ENCODE measurements at places on chromosomes 16 and 17. TPM values are rescaled to one million over a fixed set of nuclear protein-coding genes. Genes with fewer than 3 reads are reported as not detected.
A peak's percentile ranks its signal among the peaks of the same experiment; 100 is the strongest.

DNA sequence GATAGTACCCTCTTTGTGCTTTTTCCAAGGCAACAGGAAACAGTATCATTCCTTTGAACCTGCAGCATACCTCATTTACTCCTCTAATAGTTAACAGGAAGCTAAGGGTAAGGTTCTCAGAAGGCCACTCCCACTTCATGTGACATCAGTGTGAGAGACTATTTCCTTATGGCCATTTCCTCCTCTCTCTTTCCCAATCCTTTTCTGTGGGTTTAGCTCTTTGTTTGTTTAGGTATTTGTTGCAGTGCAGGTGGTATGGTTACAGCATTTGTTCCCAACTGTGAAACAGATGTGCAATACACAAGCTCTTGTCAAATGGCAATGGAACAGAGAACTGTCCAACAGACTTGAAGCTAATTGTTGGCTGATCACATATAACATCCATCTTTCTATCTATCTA is 14.7 kb downstream of the TMC5 start:
- DNase-seq: no peak

- no peak for DNase-seq
These were observed 113.7 kb upstream of the CDH11 start for GRCh38 chr16:65235339-65236177.

The UNKL gene
- total RNA-seq: 11.2 TPM

The RNF151 gene
- not detected for total RNA-seq

GRCh38 chr17:33952425-33952824 is 302.7 kb upstream of the CCL2 start:
- no peak for DNase-seq

The CTRB1 gene
- not detected for total RNA-seq

DNA sequence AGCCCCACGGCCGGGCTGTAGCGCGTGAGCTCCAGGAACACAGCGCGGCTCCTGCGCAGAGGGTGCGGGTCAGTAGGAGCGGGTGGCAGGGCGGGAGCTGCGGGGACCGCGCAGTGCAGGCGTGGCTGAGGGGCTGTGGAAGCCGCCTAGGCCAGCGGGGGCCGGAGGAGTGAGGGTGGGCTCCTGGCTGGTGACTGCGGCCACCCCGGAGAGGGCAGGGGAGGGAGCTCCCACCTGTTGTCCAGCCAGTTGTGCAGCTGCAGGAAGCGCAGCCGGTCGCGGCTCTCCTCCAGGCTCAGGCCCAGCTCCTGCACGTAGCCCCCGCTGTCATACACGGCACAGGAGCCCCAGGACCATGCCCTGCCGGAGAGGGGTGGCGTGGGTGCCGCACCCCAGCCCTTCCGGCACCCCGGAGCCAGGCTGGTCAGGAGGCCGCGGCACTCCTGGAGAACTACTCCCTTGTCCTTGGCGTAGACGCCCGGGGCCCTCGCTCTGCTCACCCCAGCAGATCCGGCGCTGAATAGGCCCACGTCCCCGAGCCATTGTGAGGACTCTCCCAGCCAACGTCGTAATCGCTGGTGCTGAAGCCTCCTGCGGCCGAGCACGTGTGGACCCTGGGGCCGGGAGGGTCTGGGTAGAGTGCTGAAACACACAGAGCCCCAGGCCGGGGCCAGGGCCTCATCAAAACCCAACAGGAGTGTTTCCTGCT is 43.9 kb downstream of the TSC2 start:
- DNase-seq: no peak

DNA sequence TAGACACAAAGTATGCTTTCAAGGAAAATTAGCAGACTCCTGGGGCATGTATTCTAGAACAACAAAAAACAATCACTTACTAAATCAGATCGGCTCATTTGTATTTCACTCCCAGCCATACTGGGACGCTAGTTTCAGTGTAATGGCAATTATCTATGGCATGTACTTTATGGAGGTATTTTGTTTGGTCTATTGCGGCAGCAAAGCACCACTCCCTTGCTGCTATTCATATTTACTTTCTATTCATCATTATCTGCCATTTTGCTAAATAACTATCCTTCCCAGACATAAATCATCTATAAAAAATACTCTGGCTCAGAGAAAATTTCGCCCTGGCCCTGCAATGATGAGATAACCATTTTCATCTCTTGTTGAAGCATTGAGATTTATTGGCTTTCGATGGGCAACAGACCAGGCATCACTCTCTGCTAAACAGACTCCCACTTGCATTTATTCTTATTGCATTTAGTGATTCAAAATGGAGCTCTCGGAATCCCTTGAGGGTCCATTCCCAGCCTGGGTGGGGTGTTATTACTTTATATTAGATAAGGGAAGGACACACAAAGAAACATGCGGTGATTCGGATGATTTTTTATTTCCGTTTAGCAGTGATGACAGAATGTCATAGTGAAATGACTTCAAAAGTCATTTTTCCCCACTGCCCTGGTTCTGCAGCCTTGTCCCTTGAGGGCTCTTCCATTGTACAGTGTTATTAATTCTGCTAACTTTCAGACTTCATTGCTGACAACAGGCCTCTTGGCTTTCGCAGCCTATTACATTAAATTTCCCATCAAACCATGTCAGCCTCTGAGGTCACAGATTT is 225.8 kb downstream of the IRX3 start:
- peak; percentile 46 for DNase-seq

DNA sequence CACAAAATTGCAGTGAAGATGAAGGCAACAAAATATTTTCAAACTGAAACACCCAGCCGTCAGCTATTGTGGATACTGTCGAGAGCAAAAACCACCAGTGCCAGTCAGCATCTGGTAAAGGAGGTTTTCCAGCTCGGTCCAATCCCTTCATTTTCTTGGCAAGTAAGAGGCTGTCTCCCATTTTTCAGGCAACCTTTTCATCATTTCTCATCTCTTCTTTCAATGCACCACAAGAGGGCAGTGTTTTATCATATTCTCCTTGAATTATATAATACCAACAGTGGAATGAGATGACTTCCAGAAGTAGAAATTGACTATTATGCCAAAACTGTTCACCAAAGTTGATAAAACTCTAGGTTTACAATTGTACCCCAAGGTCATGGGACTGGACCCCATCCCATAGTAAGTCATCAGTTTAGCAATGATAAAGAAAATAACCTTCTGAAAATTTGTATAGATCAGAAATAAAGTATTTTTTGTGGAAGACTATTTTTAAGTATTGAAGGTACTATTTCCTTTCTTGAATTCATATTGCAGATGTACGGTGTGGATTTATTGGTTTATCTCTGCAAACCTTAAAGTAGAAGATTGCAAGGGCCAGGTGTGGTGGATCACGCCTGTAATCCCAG is 16.8 kb downstream of the NQO1 start:
- DNase-seq: peak; percentile 59

- no peak for DNase-seq
These were observed 28.6 kb downstream of the DCAKD start for GRCh38 chr17:45022655-45023339.

DNA sequence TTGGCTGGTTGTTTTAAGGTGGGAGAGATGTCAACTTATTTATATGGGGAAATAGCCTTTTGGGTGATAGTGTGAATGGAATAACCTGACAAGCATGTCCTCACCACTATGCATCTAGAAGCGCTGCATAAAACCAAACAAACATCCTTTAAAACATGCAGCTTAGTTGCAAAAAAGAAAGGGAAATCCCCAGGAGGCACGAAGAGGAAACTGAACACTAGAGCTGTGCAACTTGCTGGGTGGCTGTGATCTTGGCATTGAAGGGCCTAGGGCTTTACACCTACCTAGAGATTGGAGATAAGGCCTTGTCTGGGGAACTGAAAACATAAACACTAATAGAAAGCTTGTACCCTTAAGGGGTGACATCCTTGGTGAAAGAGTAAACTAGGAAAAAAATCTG is 7.3 kb downstream of the C16orf54 start:
- no peak for DNase-seq

GRCh38 chr16:48188449-48189102 is 32.8 kb upstream of the ABCC12 start:
- DNase-seq: no peak

The NPIPA2 gene
- total RNA-seq: 0.69 TPM

DNA sequence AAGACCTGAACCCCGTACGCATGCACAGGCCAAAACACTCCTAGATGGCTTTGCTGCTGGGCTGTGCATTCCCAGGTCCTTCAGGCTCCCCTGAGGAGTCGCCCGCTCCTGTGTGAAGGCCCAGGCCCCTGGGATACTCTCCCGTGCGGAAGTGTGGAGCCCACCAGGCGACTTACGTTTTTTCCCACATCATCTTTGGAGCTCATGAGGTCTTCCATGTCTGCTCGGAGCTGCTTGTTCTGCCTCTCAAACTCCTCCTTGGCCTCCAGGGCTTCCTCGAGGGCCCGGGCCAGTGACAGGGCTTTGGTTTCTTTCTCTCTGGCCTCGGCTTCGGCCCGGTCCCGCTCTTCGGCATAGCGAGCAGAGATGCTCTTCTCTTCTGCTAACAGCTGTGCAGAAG is 56.4 kb downstream of the NDEL1 start:
- no peak for DNase-seq

The CPHXL2 gene
- total RNA-seq: not detected

Measured in urinary bladder (tissue), 4 donors.